Stimulated activated CD8-positive, alpha-beta memory T cell treated with anti-CD3 and anti-CD28 coated beads, Interleukin-12 subunit alpha, Interleukin-12 subunit beta, amount 100 ng/mL, for 4 hours (primary cell): ENCODE measurements at places on chromosomes 7 and 10.

DNA sequence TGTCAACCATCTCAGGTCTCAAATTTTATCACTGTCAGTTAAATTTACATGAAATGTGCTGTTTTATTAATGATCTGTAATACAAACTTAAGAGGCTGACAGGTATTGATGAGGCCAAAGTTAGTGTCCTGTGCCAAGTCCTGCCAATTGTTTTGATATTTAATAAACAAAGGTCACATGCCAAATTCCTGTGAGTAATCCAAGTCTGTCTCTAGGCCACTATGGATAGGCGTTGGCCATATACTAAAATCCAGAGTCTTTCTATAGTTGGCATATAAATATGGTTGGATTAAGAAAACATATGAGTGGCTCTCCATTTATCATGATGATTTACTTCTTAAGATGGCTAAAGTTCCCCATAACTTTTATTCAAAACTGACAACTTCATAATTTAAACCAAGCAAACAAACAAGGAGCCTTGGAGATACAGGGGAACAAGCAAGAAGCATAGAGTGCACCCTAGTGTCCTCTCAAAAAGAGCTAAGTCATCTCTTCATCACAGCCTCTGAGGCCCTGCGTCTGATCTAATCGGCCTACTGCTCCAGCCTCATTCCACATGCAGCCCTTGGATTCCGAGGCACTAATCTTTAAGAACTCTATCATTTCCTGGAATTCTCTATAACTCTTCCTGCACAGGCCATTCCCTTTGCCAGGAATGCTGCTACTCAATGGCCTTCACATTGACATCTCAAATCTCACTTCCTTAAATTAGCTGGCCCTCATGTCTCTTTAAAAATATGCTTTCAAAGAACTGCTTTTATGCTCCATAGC lies 32.7 kb upstream of the NRCAM start:
- no peak for DNase-seq

DNA sequence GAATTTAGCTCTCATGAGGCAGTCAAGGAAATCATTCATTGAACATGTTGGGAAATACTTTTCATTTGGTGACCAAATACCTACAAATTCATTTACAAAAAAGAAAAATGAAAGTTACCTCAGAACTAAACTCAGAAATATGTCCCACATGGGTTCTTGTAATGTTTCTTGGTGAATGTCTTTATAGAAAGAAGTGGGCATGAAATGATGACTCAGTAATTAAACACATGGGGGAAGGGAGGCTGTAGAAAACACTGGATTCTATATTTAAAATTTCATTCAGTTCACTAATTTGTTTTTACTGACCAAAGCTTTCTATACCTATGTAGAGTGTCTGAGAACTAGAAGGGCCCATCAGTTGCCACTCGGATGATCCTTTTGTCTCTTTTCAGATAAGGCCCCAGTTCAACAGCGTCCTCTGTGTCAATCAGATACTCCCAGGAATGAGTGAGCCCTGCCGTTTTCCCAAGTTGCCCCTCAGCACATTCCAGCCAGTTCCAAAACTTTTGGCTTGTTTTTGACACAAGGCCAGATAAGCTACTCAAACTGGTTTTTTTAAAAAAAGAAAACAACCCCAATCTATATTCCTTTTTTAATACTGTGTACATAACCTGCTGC lies 49.3 kb upstream of the AGBL3 start:
- no peak for DNase-seq

DNA sequence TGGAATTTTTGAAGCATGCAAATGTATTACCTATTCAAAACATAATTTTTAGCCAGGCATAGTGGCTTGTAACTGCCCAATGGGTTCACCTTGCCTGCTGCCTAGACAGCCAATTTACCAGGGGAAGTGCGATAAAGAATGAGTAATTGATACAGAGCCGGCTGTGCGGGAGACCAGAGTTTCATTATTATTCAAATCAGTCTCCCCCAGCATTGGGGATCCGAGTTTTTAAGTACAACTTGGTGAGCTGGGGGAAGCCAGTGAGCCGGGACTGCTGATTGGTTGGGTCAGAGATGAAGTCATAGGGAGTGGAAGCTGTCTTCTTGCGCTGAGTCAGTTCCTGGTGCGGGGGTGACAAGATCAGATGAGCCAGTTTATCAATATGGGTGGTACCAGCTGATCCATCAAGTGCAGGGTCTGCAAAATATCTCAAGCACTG lies 29.1 kb upstream of the NRBF2 start:
- DNase-seq: no peak

DNA sequence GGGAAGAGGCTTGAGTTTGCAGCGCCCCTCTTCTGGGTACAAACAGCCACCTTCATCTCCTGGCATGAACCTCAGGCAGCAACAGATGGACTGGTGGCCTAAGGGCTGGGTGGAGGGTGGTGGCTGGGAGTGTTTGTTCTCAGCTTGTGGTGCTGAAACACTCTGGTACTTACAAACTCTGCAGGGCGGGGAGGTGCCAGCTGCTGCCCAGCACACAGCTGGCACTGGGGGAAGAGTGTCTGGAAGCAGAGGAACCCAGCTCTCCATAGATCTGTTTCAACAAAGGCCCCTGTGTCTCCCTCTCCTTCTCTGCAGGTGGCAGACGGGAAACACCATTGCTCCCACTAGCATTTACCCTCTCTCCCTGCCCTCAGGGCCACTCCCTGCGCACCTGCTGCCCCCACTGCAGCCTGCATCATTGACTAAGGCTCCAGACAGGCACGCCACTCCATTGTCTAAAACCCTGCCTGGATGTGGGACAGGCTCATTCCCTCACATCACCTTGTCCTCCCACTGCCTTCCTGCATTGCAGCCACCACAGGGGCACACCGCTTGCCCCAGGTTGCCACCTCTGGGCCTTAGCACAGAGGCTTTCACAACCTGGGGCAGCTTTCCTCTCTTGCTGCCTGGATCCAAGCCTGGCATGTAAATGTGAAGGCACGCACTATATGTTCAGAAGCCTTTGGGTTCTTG lies 6.5 kb downstream of the ARHGAP22 start:
- DNase-seq: no peak

DNA sequence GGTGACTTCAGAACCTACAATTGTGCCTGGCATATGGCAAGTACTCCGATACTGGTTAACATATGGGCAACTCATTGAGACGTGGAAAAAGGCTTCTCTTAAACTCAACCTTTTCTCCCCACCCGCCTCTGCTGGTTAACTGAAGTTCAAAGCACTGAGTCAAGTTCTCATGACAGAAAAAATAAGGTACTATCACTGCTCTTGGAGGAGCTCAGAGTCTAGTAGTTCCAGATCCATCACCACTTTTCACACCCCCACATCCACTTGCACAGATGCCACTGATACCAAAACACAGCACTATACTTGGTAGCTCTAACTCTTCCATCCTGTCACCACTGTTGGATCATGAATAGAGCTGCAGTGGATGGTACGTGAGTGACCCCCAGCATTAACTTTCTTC lies 36.2 kb downstream of the CCDC6 start:
- no peak for DNase-seq

GRCh38 chr7:51055039-51055840 lies 261.4 kb downstream of the COBL start:
- DNase-seq: no peak

- DNase-seq: no peak
These were observed 15.3 kb downstream of the NKX2-3 start for GRCh38 chr10:99548041-99548530.
